ENCODE measurements at places on chromosomes 4 and X.
A peak's percentile ranks its signal among the peaks of the same experiment; 100 is the strongest.

GRCh38 chrX:39982948-39983347 lies 114.8 kb downstream of the BCOR start:
- DNase-seq = peak; percentile 23

- DNase-seq = no peak
Observed at GRCh38 chrX:35561985-35562384, 236.2 kb upstream of the MAGEB16 start.

DNA sequence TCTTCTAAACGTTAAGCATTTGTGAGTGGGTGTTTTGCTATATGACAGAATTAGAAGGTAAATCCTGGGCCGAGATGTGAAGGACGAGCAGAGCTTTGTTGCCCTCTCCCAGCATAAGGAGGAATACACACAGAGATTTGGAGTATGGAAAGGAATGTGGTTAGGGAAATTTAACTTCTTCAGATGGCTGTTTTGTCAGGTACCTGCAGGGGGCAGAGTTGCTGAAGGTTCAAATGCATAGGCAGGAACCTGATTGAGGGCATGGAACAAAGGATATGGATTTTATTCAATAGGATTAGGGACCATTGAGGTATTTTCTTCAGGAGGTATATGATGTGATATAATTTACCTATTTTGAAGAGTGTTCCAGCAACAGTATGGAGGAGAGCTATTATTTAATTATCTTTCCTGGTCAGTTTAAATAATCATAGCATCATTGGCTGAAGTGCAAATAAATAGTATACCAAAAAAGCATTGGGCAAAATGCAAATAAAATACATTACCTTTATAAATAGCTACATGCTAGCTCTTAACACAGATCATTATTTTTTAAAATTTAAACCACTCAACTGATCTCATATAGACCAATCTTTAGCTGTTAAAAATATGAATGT lies 143.6 kb downstream of the SLIT2 start:
- peak; percentile 15 for DNase-seq

GRCh38 chrX:49876750-49877149 lies 2.5 kb upstream of the USP27X start:
- no peak for DNase-seq

GRCh38 chr4:144353292-144353691 lies 212.8 kb upstream of the GYPA start:
- no peak for DNase-seq

GRCh38 chr4:168506014-168506413 lies 9.2 kb downstream of the PALLD start:
- DNase-seq = no peak

- no peak for DNase-seq
Observed at GRCh38 chr4:185244763-185245162, 35.4 kb downstream of the SNX25 start.

DNA sequence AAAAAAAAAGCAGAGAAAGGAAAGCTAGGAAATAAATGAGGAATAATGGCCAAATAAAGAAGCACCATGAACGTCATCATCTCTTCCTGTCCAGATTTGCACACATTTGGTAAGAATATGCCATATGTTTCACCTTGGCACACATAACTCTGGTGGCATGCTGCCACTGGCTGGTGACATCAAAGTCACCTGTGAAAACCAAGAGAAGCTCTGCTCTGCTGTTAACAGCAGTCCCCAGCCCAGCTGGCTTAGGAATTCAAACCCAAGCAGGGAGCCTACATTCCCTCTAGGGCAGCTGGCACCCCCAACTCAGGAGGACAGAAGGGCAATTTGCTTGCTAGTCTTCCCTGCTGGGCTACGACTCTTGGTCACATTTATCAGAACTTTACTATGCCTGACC lies 77.6 kb downstream of the RASL11B start:
- no peak for DNase-seq
